ENCODE measurements at places on chromosomes 5 and 9.

GRCh38 chr5:41954286-41954685 lies 29.2 kb downstream of the FBXO4 start:
- DNase-seq, result no peak

DNA sequence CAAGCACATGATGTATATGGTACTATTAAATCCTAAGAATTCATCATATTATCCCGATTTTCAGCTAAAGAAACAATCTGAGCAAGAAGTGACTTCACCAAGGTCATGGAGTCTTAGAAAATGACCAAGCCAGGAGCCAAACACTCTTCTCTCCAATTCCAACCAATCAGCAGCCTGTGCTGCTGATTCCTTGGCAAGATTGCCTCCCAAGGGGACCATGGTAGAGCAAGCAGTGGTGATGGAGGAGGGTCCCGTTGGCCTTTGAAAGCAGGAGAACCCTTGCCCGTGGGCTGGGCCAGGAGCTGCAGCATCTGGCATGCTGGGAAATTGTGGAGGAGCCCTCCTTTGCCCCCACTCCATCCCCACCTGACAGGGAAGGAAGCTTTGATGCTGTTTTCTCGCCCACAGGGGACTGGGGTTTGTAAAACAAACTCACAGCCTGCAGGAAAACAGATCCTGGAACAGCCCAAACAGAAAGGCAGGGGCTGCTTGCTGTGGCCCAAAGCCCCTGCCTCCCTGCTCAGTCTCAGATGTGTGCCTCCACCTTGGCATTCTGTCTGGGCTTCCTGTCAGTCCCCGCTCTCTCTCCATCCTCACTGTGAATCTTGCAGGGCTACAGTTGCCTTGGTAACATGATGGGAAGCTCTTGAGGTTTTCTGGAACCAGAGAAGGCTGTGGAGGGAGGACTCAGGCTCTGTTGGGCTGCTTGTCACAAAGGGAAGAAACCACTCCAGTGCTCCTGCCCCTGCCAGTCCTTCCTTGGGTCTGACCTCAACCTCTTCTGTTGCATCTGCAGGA lies 70.8 kb upstream of the HSPA9 start:
- DNase-seq, result no peak

DNA sequence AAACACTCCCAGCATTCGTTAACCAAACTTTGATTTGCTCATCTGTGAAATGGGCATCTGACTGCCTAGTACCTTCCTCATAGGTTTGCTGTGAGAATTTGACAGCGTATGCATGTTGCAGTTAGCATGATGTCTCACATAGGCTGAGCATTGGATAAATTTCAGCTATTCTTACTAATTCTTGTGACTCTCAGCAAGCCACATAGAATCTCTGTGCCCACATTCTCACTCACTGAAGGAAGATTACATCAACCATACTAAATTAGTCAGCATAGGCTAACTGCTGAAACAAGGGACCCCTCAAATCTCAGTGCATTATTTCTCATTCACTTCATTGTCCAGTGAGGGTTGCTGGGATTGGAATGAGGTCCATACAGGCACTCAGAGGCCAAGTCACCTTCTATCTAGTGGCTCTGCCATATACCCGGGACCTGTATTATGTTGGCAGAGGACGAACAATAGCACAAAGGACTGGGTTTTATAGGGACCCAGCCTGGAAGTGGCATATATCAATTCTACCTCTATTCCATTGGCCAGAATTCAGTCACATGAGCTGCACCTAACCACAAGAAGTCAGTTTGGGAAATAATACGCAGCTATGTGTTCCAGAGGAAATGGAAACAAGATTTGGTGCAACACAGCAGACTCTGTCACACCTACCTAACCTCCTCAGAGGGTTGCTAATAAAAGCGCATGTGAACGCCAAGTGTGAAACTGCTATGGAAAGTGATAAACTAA lies 4.2 kb upstream of the PTGER4 start:
- DNase-seq, result no peak

- no peak for DNase-seq
Observed at GRCh38 chr5:56814361-56814962, 887 bp upstream of the MAP3K1 start.

DNA sequence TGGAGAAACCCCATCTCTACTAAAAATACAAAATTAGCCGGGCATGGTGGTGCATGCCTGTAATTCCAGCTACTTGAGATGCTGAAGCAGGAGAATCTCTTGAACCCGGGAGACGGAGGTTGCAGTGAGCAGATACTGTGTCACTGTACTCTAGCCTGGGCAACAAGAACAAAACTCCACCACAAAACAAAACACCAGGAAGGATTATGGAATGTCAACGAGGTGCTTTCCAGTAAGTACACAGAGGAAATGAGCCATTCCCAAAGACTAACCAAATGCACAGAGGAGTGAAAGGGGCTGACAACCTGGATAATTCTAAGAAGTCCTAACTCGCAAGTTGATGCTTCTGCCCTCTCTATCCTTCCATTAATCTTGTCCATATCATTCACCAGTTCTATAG lies 126.1 kb upstream of the RETREG1 start:
- DNase-seq, result no peak

- no peak for DNase-seq
Observed at GRCh38 chr5:102975457-102976182, 144.3 kb downstream of the GIN1 start.

- DNase-seq, result no peak
Observed at GRCh38 chr9:113677057-113677456, 199.1 kb upstream of the ZNF618 start.

DNA sequence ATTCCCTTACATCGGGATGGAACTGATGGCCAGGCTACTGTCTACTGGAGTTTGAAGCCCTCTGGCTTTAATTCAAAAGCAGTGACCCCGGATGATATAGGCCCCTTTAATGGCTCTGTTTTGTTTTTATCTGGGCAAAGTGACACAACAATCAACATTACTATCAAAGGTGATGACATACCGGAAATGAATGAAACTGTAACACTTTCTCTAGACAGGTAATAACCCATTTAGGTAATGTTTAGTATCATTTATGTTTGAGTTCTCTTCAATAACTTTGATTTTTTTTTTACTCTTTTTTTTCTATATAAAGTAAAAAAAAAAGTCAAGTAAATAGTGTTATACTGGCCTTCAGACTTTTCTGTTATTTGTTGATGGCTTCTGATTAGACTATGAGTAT lies 79.1 kb downstream of the ADGRV1 start:
- DNase-seq, result no peak

GRCh38 chr9:133161547-133161950 lies 2.2 kb downstream of the GBGT1 start:
- DNase-seq, result no peak

- no peak for DNase-seq
Observed at GRCh38 chr5:14868771-14869170, 2.8 kb downstream of the ANKH start.

DNA sequence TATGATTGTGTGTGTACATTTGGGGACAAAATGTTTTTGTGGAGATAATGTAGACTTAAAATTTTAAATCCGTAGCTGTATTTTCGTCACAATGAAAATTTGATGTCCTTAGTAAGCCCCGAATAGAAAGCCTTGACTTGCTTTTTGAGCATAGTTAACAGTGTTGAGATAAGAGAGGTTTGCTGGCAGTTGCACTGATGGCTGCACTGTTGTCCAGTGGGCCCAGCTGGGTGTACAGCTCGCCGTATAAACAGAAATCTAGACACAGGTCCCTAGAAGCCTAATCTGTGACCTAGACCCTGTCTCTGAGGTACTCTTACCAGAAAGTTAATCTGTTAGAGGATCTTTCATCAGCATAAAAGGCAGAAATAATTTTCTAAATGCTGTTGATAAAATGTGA lies 271.3 kb upstream of the DMRT1 start:
- no peak for DNase-seq

- DNase-seq, result no peak
Observed at GRCh38 chr5:137372016-137372772, 126.9 kb downstream of the SPOCK1 start.

DNA sequence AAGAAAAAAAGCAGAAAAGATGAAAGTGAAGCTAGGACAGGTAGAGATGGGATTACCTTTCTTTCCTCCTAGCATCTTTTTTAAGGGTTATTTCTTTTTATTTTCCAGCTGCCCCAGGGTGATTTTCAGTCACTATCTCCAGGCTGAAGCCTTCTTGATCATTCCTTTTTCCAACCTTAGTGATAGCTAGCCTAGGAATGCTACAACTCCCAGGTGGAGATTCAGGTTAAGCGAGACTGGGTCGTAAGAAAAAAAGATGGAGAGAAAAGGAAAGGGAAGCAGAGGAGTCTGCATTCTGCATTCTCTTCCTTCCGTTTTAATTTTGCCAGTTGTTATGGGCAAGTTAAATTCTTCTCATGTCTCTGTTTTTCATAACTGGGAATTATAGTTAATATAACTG lies 36.7 kb upstream of the RIC1 start:
- no peak for DNase-seq

- no peak for DNase-seq
Observed at GRCh38 chr5:145471831-145472612, 363.1 kb downstream of the PRELID2 start.

DNA sequence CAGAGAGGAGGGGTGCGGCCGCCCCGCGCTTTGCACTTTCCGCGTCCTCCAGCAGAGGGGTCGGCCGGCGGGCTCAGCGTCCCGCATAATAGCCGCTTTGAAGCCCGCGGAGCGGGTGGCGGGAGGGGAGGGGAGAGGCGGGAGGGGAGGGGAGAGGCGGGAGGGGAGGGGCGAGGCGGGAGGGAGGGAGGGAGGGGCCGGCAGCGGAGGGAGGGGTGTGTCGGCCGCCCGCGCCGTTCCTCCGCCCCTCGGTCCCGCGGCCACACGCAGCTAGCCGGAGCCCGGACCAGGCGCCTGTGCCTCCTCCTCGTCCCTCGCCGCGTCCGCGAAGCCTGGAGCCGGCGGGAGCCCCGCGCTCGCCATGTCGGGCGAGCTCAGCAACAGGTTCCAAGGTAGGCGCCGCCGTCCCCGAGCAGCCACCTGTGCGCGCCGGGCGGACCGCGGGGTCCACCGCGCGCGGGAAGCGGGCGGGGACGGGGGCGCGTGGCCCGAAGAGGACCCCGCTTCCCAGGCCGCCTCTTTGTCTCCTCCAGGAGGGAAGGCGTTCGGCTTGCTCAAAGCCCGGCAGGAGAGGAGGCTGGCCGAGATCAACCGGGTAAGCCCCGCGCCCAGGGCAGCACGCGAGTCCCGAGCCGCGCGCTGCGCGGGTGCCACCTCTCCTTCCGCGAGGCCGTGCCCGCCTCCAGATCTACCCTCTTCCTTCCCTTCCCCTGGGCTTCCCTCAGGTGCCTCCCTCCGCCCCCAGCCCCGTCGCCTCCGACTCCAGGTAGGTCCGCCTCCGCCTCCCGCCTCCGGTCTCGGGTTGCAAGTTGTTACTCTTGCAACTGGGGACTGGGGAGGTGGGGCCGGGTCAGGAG lies at the start of gene AIF1L:
TSS of gene AIF1L (plus strand) at position 263 of the 857 bp plus-strand sequence. CDS start at position 362, 99 bp downstream.
- DNase-seq, result peak; percentile 12

GRCh38 chr9:122572456-122572855 lies 10.7 kb downstream of the OR1L8 start:
- DNase-seq, result no peak

DNA sequence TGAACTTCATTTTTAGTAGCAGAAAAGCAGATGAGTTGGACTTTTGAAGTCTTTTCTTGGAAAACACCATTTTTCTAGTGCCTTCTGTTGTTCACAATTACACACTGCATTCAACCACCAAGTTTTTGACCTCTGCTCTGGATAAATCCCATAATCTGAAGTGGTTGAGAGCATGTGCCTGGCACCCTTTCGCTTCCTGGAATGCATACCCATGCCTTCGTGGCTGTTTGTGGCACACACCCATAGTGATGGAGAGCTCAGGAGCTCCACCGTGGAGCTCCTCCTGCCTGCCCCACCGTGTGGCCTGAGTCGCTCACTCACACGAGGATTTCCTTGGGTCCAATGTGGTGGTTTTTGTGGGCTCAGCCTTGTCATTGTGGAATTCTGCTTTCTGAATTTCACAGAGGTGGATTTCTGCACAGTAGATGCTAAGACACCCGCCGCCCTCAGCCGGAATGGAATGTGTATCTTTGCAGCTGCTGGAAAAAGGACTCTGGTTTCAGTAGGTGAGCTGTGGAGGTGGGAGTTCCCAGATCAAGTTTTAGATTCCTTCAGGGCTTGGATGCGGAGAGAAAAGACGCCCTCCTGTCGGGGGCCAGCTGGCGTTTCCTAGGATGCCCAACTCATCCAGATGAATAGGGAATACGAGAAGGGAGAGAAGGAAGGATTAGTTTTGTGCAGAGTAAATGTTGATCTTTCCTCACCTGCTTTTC lies 500.4 kb downstream of the IRX1 start:
- no peak for DNase-seq

DNA sequence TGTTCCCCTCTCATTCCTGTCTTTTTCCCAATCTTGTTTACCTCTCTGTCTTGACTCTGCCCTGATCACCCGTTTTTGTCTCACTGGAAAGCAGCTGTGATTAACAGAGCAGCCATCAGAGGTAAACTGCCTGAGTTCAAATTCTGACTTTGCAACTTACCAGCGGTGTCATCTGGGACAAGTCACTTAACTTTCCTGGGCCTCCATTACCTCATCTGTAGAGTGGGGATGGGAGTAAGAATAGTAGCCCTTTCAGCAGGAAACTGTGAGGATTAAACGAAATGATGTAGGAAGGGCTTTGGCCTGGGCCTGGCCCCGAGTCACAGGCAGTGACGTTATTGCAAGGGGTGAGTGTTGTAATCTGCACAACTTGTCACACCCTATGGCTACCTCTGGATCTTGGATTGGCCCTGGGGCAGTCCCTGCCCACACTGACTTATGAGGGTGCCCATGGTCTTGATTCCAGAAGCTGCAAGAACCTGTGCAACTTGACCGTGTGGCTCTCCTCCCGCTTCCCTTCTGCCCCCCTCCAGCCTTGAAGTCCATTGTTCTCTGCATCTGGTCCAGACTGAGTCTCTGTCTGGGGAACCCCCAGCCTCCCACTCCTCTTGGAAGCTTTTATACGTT lies 657 bp upstream of the PCDH12 start:
- no peak for DNase-seq

GRCh38 chr5:58239731-58240130 lies 220.2 kb downstream of the PLK2 start:
- DNase-seq, result no peak

- no peak for DNase-seq
Observed at GRCh38 chr5:147561435-147561834, 51.6 kb upstream of the DPYSL3 start.

DNA sequence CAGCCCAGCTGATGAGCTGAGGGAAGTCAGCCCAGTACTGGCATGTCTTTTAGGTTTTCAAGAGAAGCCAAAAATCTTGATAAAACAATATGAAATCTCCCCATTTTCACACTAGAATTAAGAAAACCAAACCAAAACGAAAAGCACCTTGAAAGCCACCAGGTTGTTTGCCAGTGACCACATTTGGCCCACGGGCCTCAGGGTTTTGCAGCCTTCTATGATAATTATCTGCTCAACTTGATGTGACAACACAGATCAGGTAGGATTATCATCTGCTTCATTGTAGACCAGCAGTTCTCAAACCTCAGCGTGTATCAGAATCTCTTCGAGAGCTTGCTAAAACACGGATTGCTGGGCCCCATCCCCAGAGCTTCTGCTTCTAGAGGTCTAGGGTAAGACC lies 101.4 kb downstream of the GALNT10 start:
- DNase-seq, result no peak

GRCh38 chr5:146528236-146528635 lies 12.2 kb upstream of the GPR151 start:
- no peak for DNase-seq

- DNase-seq, result no peak
Observed at GRCh38 chr5:40390281-40391149, 289.2 kb upstream of the PTGER4 start.

GRCh38 chr5:172453206-172453985 lies 929 bp downstream of the SH3PXD2B start:
- DNase-seq, result no peak
